Stimulated activated memory B cell treated with anti-CD40 and anti-IgM and Interleukin-4, amounts not matched to agents 10 μg/mL and 1 μg/mL and 100 μg/mL, for 72 hours (primary cell): ENCODE measurements at places on chromosomes 5 and 9.
A peak's percentile ranks its signal among the peaks of the same experiment; 100 is the strongest.

DNA sequence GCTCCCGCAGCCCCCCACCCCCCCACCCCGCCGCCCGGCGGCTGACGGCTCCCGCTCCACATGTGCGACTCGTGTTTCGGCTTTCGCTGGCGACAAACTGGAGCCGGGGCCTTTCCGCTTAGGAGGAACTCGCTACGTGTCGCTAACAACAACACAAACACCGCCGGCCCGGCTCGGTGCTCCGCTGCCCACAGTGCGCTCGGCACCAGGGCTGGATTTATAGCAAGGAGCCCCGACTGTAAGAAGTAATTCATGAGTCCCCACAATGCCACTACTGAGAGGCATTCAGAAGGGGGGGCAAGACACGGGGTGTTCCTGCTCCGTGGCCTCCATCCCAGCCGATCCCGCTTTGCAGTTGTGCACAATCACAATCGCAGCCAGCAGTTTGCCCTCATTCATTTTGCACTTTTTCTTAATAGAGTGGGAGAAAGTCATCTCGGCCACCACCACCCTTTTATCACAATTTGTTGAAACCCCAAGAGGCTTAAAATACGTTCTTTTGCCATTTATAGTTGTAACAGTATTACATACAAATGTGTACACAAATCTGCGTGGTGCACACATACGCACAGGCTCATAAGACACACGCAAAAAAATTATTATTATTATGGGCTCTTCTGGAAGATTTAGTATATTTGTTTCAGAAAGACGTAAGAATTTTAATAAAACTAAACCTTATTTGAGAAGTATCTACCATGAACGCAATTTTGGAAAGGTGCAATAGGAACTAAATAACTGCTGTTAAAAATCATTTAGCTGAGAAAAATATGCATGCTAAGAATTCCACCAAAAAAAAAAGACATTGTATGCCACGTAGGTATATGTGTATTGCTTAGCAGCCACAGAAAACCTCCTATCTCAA is 48.1 kb downstream of the EBF1 start:
- ATAC-seq: peak; percentile 55

- no peak for ATAC-seq
Measured at GRCh38 chr5:103541114-103541513, 21.5 kb downstream of the NUDT12 start.

GRCh38 chr5:127602481-127602880 is 46.4 kb upstream of the CTXN3 start:
- ATAC-seq: no peak

DNA sequence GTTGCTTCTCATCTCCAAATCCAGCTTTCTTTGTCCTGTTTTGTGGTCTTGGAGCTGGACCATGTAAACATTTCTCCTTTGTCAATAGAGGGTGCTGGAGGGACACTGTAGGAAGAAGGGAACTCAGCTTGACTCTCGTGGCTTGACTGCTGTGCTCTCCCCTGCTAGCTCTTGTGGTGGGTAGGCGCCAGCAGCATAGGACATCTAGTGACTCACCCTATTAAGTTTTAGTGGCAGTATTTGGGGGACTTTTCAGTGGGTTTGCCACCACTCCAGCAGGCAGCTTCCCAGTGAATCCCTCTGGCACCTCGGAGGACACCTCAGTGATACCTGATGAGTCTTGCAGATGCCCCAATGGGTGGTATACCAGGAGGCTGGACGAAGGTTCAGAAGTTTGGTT is 97.8 kb downstream of the TSSK1B start:
- peak; percentile 58 for ATAC-seq

DNA sequence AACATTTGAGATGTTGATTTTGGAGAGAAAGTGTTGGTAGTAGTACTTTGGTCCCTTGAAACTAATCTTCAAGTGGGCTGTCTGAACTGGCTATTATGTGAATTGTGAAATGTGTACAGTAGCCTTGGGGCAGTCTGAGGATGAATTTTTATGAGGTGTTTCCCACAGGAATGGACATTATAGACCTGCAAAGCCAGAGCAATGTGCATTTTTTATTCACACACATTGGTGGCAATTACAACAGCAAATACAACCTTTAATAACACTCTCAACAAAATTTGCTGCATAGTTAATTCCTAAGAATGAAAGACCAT is 147.0 kb downstream of the PAM start:
- no peak for ATAC-seq

- peak; percentile 76 for ATAC-seq
Measured at GRCh38 chr9:37986771-37987258, 82.2 kb downstream of the SHB start.

DNA sequence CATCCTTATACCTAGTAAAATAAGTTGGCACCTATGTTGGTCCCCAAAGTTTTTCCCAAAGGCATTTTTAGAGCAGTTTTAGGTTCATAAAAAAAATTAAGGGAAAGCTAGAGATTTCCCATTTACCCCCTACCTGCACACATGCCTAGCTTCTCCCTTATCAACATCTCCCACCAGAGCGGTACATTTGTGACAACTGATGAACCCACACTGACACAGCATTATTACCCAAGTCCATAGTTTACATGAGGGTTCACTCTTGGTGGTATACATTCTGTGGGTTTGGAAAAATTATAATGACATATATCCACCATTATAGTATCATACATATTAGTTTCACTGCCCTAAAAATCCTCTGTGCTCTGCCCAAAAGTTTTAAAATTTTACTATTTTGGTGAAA is 12.0 kb downstream of the RAD1 start:
- no peak for ATAC-seq

- no peak for ATAC-seq
Measured at GRCh38 chr5:97338729-97339128, 155.7 kb upstream of the RIOK2 start.

GRCh38 chr5:54616031-54616430 is 98.5 kb downstream of the SNX18 start:
- ATAC-seq: no peak

DNA sequence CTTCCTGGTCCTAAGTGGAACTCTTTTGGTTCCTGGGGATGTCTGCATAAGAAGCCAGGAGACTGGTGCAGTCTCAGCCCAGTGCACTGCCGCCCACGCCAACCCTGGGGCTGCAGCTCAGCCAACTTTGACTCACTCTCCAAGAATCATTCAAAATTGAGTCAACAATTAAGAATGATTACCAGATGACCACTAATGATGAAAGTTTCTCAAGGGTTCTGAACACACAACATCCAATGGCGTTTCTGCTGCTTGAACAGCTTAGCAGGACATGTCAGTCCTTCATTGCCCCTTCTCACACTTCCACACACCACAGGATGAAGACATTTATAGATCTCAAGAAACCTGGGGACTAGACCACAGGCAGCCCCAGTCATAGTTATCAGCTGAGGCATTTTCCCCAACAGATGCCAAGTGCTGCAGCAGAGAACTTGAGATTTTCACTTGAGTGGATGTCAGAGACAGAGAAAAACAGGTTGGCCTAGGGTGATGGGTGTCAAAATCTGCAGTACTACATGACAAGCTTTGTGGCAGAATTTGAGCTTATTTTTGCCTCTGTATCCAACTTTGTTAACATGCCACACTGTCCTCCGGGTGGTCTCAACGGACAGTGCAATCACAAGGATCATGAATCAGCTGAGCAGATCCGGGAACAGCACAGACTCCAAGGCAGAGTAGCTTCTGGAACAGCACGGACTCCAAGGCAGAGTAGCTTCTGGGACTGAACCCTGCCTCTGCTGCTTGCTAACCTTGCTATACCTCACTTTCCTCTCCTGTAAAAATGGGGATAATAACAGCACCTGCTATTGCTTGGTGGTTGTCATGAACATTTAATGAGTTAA is 356.1 kb downstream of the SPOCK1 start:
- peak; percentile 51 for ATAC-seq

DNA sequence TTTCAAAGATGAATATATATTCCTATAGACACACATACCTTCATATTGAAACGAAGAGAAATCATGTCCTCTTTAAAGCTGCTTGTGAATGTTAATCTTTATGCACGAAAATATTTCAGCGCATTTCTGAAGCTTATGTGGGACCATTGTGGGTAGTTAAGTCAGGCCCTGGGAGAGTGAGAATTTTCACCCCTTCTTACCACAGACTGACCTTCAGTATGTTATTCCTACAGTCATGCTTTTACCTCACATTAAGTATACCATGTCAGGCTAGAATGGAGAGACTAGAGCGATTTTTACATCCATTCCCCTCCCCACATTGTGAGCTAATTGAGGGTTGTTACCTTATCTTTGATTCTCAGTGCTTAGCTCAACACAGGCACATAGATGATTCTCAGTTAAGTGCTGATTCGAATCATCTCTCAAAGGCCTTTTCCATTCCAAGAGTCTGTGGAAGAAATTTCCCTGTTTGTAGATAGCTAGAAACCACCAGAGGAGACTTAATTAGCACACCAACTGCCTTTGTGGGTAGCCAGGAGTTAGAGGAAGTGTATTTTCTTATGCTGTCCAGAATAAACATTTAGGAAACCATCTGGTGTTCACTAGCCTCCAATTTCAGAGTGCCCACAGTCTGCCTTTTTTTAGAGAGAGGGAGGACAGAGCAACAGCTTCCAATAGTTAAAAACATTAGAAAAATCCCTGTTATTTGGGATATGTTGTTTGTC is 110.5 kb downstream of the MEGF10 start:
- ATAC-seq: no peak

DNA sequence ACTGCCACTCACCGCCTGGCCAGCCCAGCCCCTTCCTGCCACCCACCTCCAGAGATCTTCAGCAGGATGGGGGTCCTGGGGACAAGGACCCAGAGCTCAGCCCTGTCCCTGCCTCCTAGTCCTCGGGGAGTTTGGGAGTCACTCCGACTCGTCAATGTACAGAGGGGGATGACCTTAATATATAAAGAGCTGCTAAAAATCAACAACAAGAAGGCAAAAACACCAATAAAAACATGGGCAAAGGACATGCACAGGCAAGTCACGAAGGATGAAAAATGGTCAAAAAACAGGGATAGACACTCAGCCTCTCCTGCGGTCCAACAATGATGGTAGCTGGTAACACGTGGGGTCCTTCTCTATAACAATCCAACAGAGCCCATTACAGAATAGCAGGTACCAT is 4.7 kb upstream of the ASB6 start:
- ATAC-seq: no peak

DNA sequence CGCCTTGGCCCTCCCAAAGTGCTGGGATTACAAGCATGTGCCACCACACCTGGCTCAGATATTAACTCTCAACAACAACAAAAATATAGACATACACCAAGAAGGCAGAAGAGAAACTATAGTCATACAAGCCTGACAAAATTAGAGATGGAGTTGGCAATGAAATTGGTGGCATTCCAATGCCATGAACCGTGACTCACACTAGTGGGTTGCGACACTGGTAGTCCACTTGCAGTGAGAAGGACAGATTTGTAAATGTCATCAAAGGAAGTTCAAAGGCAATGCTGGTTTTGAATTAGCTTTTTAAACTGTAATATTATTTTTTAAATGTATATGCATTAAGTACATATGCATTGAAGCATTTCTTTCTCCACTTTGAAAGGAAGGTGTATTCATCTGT is 8.5 kb upstream of the DNAJC25 start:
- no peak for ATAC-seq

DNA sequence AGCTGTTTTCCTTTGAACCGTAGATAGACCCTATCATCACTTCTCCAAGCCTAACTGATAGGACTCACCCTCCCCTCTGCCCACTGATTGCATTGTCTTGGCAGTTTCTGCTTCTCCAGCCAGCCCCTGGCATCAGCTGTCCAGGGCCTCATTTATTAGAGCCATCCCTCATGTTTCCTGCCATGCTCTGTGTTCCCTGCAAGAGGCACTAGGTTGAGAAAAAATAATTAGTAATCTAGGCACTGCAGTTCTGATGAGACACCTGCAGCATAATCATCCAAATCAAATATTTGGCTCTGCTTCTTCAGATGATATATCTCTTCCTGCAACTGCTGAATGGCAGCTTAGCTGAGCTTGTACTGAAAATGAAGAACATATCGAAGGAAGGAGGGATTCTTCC is 303.0 kb upstream of the TLE4 start:
- ATAC-seq: no peak

- ATAC-seq: no peak
Measured at GRCh38 chr9:16202221-16202620, 649.4 kb downstream of the CCDC171 start.

GRCh38 chr9:113463418-113464285 is at the start of gene RGS3:
TSS of gene RGS3 (plus strand) at chr9:113463727. CDS start at chr9:113463803, 76 bp downstream.
- ATAC-seq: peak; percentile 50

- ATAC-seq: peak; percentile 91
Measured at GRCh38 chr9:136539427-136540421, 6.1 kb downstream of the NOTCH1 start.

- ATAC-seq: no peak
Measured at GRCh38 chr9:114287763-114288192, 35.1 kb upstream of the ORM1 start.

DNA sequence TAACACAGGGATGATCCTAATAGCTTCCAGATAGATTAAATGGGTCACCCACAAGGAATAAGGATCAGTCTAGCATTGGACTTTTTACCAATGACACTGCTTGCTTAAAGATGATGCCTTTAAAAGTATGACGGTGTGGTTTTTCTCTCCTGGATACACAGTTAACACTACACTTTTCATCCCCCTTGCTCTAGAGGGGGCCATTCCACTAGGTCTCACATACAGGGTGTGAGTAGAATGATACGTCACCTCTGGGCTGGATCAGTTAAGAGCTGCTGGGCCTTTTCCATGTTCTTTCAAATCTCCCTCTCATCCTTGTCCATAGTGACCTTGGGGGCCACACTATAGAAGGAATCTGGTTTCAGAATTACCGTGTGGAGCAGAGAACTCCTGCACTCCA is 140.6 kb downstream of the FSTL4 start:
- no peak for ATAC-seq

DNA sequence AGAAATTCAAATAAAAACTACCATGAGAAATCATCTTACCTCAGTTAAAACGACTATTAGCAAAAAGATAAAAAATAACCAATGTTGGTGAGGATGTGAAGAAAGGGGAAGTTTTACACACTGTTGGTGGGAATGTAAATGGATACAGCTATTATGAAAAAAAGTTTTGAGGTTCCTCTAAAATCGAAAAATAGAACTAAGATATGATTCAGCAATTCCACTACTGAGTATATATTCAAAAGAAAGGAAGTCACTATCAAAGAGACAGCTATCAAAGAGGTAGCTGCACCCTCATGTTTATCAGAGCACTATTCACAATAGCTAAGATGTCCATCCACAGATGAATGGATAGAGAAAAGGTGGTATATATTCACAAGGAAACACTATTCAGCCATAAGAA is 1888.4 kb downstream of the MAT2B start:
- no peak for ATAC-seq

GRCh38 chr5:77590347-77590746 is 48.2 kb downstream of the OTP start:
- ATAC-seq: peak; percentile 95

DNA sequence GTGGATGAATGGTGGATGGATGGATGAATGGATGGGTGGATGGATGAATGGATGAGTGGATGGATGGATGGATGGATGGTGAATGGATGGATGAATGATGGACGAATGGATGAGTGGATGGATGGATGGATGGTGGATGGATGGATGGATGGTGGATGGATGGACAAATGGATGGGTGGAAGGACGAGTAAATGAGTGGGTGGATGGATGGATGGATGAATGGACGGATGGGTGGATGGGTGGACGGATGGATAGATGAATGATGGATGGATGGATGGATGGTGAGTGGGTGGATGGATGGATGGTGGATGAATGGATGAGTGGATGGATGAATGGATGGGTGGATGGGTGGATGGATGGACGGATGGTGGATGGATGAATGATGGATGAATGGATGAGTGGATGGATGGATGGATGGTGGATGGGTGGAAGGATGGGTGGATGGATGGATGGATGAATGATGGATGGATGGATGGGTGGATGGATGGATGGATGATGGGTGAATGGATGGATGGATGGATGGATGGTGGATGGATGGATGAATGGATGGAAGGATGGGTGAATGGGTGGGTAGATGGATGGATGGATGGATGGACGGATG is 58.6 kb downstream of the VAV2 start:
- no peak for ATAC-seq
